ENCODE measurements at places on chromosomes 5 and 9.

DNA sequence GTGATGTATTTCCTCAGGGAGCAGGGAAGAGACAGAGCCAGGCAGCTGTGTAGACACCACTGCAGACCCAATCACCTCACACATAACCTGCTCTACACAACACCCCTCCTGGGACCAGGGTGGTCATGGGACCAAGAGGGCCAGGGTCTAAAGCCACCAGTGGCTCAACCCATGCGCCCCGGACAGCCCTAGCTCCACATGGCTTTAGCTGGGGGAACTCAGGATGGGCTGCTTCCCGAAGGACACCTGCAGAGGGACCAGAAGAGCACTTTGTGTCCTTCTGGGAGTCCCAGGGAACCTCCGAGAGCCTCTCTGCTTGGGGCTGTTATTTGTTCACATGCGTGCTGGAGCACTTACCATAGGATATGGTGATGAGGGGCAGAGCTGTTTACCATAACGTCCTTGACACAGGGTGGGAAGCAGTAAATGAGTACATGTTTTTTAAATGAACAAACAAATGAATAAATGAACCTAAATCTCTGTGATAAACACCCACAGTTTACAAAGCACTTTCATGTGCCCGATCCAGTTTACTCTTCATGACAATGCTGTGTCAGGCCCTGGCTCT is 12.3 kb downstream of the SEPTIN8 start:
- DNase-seq, result no peak

GRCh38 chr9:90848866-90849265 is 47.2 kb downstream of the SYK start:
- no peak for DNase-seq

DNA sequence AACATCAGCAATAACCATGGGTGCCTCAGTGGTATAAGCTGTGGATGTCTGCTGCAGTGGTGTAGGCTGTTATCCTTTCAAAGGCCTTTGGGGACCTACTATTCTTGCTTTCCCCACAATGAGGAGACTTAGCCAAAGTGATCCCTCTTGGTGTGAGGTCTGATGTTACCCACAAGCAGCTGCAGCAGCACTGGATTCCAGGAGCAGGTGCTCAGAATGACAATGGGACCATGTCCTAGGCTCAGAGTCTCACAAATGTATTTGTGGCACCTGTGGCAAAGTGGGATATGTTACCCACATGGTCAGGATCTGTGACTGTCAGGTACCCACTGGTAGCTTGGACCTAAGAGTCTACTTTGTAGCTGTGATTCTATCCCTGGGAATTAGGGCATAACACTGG is 70.4 kb downstream of the RNF130 start:
- DNase-seq, result no peak

DNA sequence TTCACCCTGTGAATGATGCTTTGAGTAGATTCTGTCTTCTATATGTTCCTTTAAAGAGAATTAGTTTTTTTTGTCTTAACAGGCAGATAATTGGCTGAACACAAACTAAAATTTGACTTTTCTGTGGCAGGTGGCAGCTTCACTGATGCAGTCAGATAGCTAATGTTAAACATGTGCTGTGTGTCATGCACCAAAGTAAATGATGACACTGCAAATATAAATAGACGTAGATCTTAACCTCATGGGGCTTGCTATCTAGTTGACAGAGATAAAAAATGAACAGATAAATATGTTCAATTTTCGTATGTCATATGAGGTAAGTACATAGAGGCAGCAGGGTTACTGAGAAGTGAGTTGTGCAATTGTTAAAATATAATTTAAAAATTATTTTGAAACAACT is 82.7 kb downstream of the PARP8 start:
- no peak for DNase-seq

- no peak for DNase-seq
Observed at GRCh38 chr5:7436521-7436920, 40.6 kb downstream of the ADCY2 start.

- DNase-seq, result no peak
Observed at GRCh38 chr5:139733698-139734538, 61.7 kb upstream of the PSD2 start.

DNA sequence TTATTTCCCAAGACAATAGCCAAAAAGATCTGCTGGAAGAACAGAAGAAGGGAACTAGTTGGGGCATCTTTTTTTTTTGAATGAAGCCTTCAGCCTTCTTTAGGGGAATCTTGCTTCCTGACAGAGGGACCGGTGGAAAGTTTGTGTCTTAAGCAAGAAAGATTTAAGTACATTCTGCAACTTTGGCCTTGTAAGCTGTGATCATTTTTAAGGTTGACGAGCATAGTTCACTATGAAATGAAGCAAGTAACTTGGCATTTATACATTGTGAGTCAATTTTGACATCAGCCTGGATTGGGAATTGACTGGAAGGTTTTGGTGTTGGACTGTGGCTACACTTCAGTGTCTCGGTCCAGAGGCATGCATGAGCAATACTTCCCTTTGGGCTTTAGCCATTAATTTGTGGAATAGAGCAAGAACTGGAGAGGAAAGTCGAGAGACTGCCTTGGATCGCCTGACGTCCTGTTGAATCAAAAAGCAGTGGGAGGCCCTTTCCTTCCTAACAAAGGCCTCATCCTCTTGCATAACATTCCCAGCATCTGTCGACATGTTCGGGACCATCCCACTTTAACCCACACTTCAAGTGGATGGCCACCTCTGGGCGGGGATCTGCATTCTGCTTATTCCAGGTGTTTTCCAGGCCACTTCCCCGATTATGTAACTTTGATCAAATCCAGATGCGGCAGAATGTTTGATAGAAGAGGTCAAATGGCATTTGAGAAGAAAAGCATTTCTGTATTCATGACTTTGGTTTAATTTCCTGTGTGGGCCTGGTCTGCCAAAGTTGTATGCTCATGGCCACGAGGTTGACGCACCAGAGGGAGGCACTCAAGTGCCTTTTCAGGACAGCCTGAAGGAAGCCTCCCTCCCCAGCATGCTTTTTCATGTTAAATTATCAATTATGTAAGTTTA is 12.5 kb downstream of the ABL1 start:
- peak; percentile 74 for DNase-seq

DNA sequence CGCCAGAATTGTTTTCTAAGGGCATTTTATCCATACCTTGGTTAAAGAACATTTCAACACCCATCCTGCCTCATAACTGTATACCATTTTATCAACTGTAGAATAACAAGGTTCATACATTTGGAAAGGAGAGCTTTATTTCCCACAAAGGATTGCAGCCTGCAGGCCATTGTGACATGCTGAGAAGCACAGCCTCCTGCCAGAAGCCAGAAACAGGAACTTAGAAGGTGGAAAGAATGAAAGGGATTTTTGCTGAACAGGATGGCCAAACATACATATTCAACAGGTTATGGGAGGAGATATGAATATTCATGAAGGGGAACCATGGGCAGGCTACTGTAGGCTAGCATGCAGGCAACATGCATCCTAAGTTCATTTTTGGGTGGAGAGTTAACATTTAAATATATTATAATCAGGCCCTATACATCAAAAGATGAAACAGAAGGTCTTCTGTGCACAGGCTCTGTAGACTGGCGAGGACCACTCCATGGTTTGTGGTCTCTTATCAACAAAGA is 59.9 kb upstream of the DIRAS2 start:
- no peak for DNase-seq

GRCh38 chr9:93479726-93480125 is 26.3 kb upstream of the FAM120AOS start:
- no peak for DNase-seq

DNA sequence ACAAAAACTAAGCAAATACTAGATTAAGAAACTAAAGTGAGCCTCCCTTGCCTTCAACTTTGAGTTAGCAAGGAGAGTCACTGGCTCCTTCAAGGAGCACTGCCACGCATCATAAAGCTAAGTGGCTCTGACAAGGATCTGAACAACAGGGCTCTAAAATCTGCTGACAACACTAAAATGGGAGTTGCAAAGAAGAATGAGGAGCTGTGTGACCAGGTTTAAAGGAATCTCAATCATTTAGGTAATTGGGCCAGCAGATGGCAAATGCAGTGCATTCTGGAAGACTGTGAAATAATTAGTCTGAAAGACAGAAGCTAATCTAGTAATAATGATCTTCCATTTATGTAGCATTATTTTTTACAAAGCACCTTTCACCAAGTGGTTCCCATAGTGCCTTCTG is 297.0 kb upstream of the TAS2R1 start:
- no peak for DNase-seq

- DNase-seq, result peak; percentile 87
Observed at GRCh38 chr9:111525056-111525977, at the start of gene ZNF483. TSS of gene ZNF483 (plus strand) at chr9:111525179. CDS start at chr9:111527396, 2,217 bp downstream.

DNA sequence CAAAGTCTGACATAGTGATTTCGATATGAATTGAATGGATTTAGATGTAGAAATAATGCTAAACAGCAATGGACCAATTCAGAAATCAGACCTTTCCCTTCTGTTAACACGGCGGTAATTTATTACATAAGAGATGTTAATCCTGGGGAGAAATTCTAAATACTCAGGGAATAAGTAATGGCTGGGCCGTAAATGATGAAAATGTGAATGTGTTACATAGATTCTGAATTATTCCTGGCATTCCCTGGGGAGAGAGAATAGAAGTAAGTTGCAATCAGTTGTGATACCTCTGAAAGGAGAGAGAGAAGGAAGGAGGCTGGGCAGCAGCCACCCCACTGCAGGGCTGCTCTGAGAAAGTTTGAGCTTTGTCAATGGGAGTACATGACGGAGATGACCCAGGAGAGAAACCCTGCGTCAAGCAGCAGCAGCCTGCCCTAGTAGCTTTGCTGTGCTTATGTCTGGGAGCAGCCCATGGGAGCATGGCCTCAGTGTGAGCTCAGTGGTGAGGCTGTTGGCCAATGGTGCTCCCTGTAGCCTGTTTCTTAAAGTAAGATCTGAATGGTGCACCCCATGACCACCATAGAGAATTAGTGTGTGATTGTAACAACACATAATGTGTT is 420.1 kb downstream of the MTRR start:
- DNase-seq, result no peak

GRCh38 chr9:133477992-133478850 is 678 bp downstream of the SLC2A6 start:
- peak; percentile 60 for DNase-seq

DNA sequence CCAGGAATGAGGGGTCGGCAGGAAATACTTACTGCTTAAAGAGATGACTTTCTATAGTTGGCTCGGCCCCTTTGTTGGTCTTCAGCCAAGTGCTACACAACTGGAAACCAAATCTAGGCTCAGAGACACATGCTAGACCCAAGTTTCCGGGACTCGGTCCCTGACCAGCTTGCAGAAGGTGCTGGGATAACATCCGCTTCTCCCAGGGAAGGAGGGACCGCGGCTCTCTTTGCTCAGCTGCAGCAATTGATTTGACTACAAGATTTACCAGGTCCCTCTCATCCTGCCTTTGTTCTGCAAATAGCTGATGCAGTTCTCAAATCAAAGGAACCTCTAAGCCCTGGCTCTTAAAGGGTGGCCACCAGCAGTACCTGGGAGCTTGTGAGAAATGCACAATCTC is 314.7 kb downstream of the MLLT3 start:
- no peak for DNase-seq

GRCh38 chr9:76817489-76817888 is 53.3 kb downstream of the PCA3 start:
- no peak for DNase-seq

DNA sequence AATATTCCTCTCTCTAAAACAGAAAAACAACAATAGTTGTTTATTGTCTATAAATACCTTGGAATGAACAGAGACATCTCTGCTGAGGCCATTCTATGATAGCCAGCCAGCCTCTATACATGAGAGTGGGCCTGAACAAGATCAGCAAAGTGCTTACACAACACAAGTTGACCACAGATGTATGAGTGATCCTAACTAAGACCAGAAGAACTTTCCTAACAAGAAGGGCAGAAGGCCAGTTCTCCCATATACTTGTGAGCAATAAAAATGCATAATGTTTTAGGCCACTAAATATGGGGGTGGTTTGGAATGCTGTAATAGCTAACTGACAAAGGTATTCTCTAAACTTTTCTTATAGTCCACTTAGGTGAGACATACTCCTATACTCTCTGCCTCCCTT is 345.7 kb downstream of the SPATA31D1 start:
- no peak for DNase-seq

- DNase-seq, result no peak
Observed at GRCh38 chr5:170386743-170387395, 2.3 kb downstream of the KCNMB1 start.

GRCh38 chr5:173497685-173498084 is 118.8 kb downstream of the BOD1 start:
- no peak for DNase-seq

- DNase-seq, result no peak
Observed at GRCh38 chr9:35730486-35730854, 1.5 kb downstream of the TLN1 start.

GRCh38 chr5:58358501-58359178 is 101.2 kb downstream of the PLK2 start:
- no peak for DNase-seq

GRCh38 chr9:16708656-16709435 is 161.6 kb downstream of the BNC2 start:
- DNase-seq, result no peak

GRCh38 chr5:172049226-172049796 is 42.9 kb upstream of the FBXW11 start:
- DNase-seq, result no peak

DNA sequence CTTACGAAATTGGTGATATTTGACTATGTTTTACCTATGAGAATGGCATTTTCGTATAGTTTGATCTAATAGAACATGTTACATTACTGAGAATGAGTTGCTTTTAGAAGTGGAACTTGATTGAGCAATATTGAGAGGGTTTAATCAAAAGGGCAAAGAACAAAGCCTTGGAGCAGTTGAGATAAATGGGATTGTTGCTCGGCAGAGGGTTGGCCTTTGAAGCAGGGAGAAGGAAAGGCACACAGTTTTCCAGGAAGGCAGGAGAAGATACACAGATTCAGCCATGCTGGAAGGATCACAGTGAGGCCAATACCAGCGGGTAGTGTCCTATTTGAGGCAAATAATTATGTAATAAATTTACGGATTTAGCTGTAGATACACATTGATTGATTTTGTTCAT is 19.5 kb downstream of the MAN2A1 start:
- no peak for DNase-seq

DNA sequence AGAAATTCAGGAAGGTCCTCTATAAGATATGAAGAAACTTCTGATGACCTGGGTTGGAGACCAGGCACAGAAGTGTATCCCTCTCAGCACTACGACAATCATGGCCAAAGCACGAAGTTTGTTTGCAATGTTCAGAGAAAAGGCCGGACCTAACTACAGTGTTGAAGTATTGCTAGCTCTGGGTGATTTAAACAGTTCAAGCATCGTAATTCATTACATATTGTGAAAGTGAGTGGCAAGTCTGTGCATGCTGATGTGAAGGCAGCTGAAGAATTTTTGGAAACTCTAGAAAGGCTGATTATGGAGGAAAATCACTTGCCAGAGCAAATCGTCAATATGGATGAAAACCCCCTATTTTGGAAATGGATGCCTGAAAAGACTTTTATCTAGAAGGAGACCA is 67.2 kb upstream of the PANK3 start:
- DNase-seq, result no peak

GRCh38 chr5:123755653-123756317 is 243.8 kb downstream of the CSNK1G3 start:
- no peak for DNase-seq

GRCh38 chr5:310941-311434 is 10.5 kb upstream of the AHRR start:
- no peak for DNase-seq

GRCh38 chr9:20570756-20571155 is 51.5 kb downstream of the MLLT3 start:
- no peak for DNase-seq

Measured in Right ventricle myocardium superior (tissue), 1 donor.